Adrenal gland (tissue), 19 donors: ENCODE measurements at places on chromosomes 12 and 14. TPM values are rescaled to one million over a fixed set of nuclear protein-coding genes. Genes with fewer than 3 reads are reported as not detected.

DNA sequence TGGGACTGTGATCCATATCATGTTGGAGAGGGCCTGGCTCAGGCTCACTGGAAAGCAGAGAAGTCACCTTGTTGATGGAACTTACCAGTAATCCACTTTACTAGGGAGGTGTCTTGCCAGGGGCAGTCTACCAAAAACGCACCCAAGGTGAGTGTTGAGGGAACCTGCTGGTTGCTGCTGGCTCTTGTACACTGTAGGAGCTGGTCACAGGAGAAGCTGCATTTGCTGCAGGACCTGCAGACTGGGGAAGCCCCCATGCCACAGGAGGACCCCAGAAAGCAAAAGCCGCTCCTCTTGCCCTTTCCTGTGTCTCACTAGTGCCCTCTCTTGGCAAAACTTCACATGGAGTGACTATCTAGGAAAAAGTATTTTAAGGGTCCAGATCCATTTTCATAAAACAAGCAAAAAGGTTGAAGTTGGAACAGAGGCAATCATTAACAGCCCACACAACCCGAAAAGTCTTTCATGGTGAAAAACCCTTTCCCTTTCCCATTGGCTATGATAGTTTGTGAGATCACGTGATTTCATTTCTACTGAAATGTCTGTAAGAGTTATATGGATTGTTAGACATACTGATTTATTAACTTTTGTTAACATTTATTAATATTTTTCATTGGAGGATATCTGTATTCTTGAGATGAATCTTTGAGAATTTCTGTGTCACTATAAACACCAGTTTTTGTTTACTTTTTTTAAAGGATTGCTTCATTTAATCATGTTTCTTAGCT, 59.2 kb downstream of the RASSF8 start:
- H3K36me3 ChIP-seq: no peaks in the 10 kb centered on the region
- H3K27me3 ChIP-seq: no peaks in the 10 kb centered on the region
- H3K4me1 ChIP-seq: no peaks in the 10 kb centered on the region
- no peak overlapping the region for H3K27ac ChIP-seq

DNA sequence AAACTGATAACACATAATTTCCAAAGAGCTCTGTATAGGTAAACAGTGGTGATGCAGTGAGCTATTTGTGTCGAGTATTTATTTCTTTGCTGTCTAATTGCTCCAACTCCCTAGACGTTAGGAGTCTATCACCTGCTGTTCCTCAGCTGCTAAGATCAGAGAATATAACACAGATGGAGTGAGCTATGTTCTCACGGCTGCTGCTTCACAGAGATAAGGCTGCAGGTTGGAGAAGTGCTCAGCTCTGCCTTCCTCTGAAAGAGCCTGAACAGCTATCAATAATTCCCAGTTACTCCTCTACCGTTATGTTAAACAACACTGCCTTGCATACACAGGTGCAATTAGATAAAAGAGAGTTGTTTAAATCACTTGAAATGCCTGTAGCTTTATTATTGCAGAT, 103.2 kb upstream of the MDGA2 start:
- no peaks in the 10 kb centered on the region for H3K27me3 ChIP-seq
- DNase-seq: no peak
- H3K36me3 ChIP-seq: no peaks in the 10 kb centered on the region
- H3K27ac ChIP-seq: no peak overlapping the region
- no peaks in the 10 kb centered on the region for H3K4me1 ChIP-seq

DNA sequence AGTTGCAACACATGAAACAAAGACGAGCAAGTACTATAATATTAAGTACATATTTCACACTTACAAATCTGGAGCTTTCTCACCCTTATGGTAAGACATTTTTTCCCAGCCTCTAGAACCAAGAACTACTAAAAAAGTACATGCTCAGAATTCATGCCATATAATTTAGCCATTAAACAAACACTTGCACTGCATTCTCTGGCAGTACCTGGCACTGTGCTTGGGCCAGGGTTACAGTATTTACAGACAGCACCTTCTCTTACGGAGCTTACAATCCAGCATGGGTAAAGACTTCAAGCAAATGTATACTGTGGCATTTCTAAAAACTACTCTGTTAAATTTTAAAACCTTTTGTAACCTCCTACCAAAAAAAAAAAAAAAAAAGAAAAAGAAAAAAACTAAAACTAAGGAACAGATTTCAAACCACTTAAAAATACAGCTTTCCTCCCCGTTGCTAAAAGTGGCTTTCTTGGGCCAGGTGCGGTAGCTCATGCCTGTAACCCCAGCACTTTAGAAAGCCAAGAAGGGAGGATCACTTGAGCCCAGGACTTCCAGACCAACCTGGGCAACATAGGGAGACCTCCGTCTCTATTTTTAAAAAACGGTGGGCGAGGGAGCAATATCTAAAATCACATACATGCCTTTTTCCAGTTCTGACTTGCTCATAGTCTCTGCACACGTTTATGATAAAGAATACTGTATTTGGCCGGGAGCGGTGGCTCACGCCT, 956 bp downstream of the GNPTAB start:
- peak overlapping the region; percentile 93 for H3K4me3 ChIP-seq
- DNase-seq: no peak
- H3K27ac ChIP-seq: peak overlapping the region; percentile 82
- peaks cover 8% of the 10 kb centered on the region for H3K4me1 ChIP-seq
- no peaks in the 10 kb centered on the region for H3K27me3 ChIP-seq
- no peaks in the 10 kb centered on the region for H3K36me3 ChIP-seq

DNA sequence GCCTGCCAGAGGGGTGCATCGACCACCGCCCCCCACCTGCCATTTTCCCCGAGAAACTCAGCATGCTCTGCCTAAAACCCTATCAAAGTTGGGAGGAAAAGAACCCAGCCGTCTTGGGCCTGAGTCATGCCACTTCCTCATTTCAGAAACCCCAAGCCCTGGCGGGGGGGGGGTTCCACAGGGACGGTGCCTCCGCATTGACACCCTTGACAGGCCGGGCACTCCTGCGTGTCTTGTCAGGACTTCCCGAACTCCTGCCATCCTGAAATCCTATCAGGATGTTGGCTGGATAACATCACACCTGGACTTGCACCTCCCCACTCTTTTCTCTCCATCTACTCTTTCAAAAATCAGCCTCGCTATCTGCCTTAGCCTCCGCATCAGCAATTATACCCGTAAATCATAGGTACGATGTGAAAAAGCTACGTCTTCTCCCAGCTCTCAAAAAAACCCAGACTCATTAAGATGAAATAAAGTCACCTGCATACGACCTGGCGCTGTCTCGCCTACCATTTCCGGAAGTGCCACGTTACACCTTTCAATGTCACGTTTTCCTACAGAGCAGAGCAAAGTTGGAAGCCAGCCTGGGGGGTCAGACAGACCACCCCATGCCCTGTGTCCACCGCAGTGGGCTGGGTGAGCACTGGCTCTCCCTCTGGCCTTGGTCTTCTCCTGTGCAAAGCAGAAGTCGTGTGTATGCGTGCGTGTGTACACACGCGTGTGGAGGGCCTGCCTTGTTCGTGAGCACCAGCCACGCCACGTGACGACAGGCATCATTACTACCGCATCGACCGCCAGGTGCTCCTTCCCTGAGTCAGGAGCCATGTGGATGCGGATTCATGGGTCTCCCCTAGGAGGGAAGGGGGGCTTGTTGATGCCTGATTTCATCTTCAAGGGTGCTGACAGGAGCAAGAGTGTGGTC, 96.7 kb downstream of the RFLNA start:
- H3K27ac ChIP-seq: peak overlapping the region; percentile 100
- peak; percentile 68 for DNase-seq

- no peak overlapping the region for H3K4me3 ChIP-seq
- no peak overlapping the region for H3K27ac ChIP-seq
- H3K4me1 ChIP-seq: peaks cover 32% of the 10 kb centered on the region
- DNase-seq: no peak
- no peaks in the 10 kb centered on the region for H3K36me3 ChIP-seq
- H3K27me3 ChIP-seq: no peaks in the 10 kb centered on the region
Observed at GRCh38 chr12:49260166-49260565, 4.7 kb upstream of the TUBA1C start.

Gene KCNC2
- not detected for total RNA-seq

- no peaks in the 10 kb centered on the region for H3K36me3 ChIP-seq
- peaks cover 4% of the 10 kb centered on the region for H3K4me1 ChIP-seq
- H3K27me3 ChIP-seq: no peaks in the 10 kb centered on the region
- peak overlapping the region; percentile 19 for H3K27ac ChIP-seq
Observed at GRCh38 chr12:98418357-98419075, 96.9 kb upstream of the TMPO start.

- DNase-seq: no peak
- H3K36me3 ChIP-seq: no peaks in the 10 kb centered on the region
- H3K27me3 ChIP-seq: no peaks in the 10 kb centered on the region
- H3K4me3 ChIP-seq: no peak overlapping the region
- H3K27ac ChIP-seq: no peak overlapping the region
- H3K4me1 ChIP-seq: no peaks in the 10 kb centered on the region
Observed at GRCh38 chr14:98099527-98099926, 1172.5 kb downstream of the BCL11B start.

GRCh38 chr14:24311837-24312615, 724 bp downstream of the LTB4R start:
- H3K27me3 ChIP-seq: no peaks in the 10 kb centered on the region
- peak overlapping the region; percentile 83 for H3K27ac ChIP-seq
- H3K36me3 ChIP-seq: no peaks in the 10 kb centered on the region
- DNase-seq: no peak

Gene IFNG-AS1
- not detected for total RNA-seq

Gene SIX6
- total RNA-seq: not detected

DNA sequence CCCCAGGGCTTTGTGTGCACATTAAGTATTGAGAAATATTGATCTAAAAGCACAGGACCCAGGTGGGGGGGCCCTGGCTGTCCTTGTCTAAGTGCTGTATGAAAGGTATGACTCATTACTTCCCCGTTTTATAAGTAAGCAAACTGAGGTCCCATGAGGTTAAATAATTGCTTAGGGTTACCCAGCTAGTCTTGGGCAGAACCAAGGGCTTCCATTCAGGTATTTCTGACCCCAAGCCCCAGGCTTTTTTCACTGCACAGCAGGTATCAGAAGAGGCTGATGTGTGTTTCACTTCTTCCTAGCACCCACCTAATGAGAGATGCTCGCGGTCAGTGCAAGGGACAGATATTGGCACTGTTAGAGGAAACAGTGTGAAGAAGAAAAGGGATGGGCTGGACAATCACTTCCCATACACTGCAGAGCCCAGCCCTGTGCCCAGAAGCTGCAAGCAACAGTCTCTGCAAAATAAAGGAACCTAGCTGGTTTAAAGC, 4.7 kb upstream of the TC2N start:
- no peaks in the 10 kb centered on the region for H3K36me3 ChIP-seq
- H3K27me3 ChIP-seq: no peaks in the 10 kb centered on the region
- H3K27ac ChIP-seq: peak overlapping the region; percentile 39
- no peak for DNase-seq
- no peak overlapping the region for H3K4me3 ChIP-seq

- H3K4me1 ChIP-seq: no peaks in the 10 kb centered on the region
- no peaks in the 10 kb centered on the region for H3K27me3 ChIP-seq
- H3K36me3 ChIP-seq: no peaks in the 10 kb centered on the region
- DNase-seq: no peak
- no peak overlapping the region for H3K4me3 ChIP-seq
- H3K27ac ChIP-seq: no peak overlapping the region
Observed at GRCh38 chr12:3081091-3081490, 3.9 kb downstream of the TSPAN9 start.
